ENCODE measurements at places on chromosomes 5 and 9.
A peak's percentile ranks its signal among the peaks of the same experiment; 100 is the strongest.

- DNase-seq: no peak
Observed at GRCh38 chr5:101068298-101068697, 165.2 kb upstream of the ST8SIA4 start.

DNA sequence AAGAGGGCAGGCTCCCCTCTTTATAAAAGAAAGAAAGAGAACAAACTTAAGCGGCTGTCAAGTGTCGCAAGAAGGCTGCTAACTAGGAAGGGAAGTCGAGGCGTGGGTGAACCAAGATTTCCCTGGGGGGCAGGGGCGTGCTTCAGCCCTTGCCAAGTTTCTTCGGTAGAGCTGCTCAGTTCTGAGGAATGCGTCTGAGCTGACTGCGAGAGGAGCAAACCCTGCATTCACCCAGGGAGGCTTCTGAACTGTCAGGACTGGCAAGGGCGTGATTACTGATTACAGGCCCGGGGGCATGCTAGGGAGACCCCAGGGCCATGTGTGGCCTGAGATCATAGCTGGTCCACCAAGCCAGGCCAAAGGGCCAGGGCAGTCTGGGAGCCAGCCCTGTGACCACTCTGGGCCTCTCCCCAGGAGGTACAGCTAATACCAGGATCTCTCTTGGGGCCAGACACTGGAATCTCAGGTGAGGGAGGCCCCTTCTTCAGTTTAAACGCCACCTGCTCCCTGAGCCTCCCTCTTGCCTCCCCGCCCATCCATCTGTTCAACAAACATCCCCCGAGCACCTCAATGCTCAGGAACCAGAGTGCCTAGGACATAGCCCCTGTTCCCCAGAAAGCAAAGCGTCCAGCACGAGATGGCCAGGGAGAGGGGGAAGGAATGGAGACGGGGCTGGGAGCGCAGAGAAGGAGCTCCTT is 30.9 kb downstream of the SARDH start:
- no peak for DNase-seq

DNA sequence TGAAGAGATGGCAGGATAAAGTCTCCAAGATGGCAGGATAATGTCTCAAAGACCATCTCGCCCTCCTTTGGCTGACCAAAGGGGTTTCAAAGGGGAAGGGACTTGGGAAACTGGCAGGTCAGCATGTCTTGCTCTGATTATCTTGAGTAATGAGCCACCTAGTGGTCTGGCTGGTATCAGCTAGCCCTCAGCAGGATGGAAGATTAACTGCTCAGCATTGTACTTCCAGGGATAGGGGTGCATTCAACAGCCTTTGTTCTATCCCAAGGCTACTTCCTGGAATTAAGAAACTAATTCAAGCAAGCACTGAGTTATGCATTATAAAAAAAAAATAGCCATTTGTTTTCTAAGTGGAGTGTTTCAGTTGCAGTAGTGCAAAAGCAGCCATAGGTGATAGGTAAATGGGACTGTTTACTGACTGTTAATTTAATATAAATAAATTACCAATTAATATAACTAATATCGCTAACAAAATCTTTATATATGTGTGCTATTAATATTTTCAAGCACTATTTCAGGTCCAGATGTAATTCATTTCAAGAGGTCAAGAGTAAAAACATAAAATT is 555.5 kb downstream of the CDH9 start:
- peak; percentile 53 for DNase-seq

GRCh38 chr5:15252331-15252730 is 247.6 kb upstream of the FBXL7 start:
- DNase-seq: no peak

DNA sequence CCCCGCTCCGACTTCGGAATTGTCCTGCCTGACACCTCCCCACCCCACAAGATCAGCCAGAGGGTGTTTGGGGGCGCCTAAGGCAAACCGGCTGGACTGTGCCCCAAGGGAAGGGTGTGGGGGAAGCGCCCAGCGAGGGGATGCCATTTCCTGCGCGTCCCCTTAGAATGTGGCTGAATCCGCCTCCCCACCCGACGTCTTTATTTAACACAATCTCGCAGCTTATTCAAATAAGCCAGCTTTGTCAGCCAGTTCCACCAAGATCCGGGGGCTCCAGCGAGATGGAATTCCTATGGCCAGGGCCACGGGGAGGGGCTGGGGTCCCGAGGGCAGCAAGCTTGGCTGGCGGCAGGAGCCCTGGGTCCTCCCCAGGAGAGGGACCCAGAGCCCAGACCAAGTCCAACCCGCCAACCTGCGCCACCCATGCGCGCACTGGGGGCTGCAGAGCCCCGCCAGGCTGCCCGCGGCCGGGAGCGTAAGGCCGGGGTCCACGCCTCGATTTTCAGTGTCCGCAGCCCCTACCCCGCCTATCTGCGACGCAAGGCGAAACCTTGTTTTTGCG is 7.4 kb downstream of the IRX4 start:
- DNase-seq: no peak

DNA sequence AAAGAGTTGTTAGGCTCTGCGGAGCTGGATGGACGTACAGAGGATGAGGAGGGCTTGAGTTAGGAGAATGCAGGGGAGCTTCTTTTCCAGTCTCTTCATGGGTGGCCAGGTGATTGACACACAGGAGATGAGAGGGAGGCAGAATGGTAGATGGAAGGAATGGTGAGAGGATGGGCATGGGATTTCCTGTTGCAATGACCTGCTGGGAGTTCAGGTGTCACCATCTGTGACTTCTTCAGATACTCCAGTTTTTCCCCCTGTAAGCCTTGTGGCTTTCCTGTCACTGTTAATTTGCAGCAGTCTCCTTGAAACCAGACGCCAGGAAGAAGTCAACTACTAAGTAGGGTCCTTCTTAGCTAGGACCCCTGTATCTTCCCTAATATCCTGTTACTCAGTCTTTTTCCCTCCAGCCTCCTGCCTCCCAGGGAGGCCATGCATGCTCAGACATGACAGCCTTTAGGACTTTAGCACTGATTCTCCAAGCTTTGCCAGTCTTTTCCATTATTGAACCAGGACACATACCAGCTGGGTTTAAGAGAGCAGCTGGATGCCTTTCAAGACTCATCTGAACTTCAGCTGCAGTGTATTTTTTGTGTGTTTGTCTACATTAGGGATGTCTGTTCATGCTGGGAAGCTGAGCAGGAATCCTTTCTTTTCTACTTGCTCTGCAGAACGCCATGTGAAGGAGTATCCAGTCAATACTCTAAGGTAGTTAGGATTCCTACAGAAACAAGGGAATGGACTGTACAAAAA is 67.2 kb upstream of the CD180 start:
- no peak for DNase-seq

DNA sequence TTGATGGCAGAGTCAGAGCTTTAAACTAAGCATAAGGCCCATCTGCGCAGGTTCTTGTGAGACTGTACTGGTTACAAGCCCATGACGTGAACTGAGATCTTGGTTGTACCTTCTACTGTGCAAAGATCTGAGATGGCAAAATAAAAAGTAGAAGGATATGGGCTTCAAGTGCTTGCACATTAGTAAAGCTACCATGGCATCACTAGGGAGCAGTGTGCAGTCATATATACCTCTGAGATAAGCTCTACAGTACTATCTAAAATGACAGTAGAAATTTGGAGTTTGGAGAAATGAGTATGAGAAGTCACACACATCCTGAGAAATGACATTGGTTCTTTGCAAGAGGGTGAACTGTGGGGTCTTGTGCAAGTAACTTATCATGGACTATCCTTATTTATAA is 408.2 kb upstream of the PRR16 start:
- DNase-seq: peak; percentile 78

DNA sequence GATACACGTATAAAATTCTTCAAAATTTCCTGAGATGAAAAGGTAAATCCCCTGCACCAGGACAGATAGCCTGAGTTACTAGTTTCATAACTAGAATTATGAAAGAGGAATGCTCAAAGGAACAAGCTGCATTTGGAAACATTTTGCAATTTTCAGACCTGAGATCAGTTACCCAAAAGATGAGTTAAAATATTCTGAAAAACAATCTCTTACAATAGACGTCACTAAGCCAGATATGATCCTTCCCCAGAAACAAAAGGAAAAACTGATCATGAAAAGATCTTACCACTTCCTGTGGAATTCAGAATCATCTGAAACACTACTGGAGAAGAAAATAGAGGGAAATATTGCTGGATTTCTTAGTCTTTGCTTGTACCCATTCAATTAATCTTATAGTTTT is 204.7 kb downstream of the ARRDC3 start:
- no peak for DNase-seq

GRCh38 chr5:73188764-73189531 is 16.0 kb downstream of the TMEM174 start:
- no peak for DNase-seq

- DNase-seq: peak; percentile 85
Observed at GRCh38 chr5:77076961-77077828, 9.9 kb downstream of the ZBED3 start.

- DNase-seq: no peak
Observed at GRCh38 chr5:14219800-14220512, 76.8 kb downstream of the TRIO start.

DNA sequence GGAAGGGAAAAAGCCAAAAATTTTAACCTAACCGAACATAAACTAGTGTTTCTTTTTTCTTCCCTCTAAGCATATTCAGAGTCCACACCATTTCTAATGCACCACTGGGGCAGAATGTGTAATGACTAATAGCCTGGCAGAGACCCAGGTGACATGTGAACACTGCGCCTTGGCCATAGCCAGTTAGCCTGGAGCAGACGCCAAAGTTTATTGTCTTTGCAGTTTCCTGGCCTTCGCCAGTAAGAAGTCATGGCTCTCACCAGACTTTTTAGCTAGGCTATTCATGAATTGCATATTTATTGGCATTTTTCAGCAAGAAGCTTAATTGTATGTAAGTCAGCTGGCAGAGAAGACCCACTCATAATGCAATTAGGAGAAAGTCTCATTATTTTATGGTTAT is 182.8 kb upstream of the SLC27A6 start:
- no peak for DNase-seq

DNA sequence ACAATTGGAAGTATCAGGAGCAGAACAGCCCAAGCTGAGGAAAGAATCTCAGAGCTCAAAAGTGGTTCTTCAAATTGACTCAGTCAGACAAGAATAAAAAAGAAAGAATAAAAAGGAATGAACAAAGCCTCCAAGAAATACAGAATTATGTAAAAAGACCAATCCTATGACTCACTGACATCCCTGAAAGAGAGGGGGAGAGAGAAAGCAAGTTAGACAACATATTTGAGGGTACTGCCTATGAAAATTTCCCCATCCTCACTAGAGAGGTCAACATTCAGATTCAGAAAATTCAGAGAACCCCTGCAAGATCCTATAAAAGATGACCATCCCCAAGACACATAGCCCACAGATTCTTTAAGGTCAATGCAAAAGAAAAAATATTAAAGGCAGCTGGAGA is 173.2 kb downstream of the ALDH1A1 start:
- no peak for DNase-seq

Data from hematopoietic multipotent progenitor cell treated with erythropoietin and hydrocortisone succinate and interleukin-3 and kit ligand, for 4 days (in vitro differentiated cells).